H7 (cell line): ENCODE measurements at places on chromosomes 7 and 10.

- DNase-seq: no peak
Measured at GRCh38 chr7:125828153-125828700, 898.6 kb upstream of the POT1 start.

GRCh38 chr7:45187946-45188411 lies 30.4 kb downstream of the RAMP3 start:
- DNase-seq: no peak

DNA sequence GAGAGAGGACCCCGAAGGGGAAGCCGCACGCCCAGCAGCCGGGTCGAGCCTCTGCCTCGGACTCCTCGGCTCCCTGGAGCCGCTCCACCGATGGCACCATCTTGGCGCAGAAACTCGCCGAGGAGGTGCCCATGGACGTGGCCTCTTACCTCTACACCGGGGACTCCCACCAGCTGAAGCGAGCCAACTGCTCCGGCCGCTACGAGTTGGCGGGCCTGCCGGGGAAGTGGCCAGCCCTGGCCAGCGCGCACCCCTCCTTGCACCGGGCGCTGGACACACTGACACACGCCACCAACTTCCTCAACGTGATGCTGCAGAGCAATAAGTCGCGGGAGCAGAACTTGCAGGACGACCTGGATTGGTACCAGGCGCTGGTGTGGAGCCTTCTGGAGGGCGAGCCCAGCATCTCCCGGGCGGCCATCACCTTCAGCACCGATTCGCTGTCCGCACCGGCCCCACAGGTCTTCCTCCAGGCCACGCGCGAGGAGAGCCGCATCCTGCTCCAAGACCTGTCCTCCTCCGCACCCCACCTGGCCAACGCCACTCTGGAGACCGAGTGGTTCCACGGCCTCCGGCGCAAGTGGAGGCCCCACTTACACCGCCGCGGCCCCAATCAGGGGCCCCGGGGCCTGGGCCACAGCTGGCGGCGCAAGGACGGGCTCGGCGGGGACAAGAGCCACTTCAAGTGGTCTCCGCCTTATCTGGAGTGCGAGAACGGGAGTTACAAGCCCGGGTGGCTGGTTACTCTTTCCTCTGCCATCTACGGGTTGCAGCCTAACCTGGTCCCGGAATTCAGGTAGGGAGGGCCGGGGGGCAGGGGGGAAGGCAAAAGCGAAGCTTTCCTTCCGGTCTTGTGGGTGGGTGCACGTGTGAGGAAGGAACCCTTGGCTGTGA lies 973 bp downstream of the GPR158 start:
- peak; percentile 72 for DNase-seq

DNA sequence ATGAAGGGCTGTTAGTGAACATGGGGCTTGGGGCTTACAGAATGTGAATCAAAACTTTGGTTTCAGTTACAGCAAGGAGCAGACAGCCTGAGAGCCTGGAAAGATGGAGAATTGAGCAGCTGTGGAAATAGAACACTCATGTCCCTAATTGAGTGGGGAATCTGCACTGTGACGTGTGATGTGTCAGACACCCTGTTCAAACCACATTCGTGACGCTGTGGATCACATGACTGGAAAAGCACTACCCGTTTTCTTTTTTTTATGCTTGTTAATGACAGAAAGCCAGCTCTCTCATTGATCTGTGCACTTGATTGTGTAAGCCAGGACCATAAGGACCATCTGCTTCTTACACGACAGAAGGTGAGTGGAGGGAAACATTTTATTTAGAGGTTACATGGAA lies 15.1 kb upstream of the TBX20 start:
- DNase-seq: no peak

DNA sequence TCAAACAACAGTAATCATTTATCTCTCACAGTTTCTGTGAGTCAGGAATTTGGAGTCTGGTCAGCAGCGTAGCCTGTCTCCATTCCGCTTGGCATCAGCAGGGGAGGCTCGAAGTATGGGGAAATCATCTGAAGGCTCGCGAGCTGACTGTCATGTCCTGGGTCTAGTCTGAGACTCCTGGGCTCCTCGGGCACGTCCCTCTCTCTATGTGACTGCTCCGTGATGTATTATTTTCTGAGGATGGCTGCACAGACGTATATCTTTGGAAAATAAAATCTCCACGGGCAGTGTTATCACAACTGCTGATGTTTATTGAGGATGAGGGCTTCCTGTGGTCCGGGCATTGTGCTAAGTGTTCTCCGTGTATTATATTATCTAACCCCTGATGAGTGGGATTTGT lies 23.3 kb upstream of the PCGF5 start:
- DNase-seq: no peak
